ENCODE measurements at places on chromosomes 2 and 18.

DNA sequence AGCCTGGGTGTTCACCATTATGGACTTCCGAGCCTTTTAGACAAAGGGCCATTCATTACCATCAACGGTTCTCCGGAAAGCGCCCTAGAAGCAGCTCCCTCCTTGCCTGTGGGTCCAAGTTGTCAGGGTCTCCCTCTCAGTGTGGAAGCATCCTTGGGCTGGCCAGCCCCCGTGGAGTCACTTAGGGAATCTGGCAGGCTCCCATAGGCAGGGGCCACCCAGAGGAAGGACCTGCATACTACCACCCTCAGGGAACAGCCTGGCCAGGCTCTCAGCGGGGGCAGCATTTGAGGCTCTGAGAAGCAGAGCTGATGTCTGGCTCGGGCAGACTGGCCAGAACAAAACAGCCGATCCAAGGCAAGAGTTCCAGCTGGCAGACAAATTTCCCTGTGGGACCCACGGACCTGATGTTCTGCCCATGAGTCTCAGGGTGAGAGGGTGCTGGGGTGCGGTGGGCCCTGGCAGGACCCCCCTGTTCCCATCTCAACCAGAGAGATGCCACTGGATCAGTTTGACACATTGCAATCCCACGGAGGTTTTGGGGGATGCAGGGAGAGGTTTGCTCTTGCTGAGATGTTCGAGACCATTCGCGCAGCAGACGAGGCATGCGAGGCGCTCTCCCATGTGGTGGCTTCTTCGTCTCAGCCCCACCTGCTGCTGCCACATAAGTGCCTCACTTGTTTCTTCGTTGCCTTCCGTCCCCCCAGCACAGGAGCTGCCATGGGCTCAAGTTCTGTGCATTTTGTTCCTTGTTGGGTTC, 56.9 kb downstream of the ACKR3 start:
- no peak for DNase-seq

DNA sequence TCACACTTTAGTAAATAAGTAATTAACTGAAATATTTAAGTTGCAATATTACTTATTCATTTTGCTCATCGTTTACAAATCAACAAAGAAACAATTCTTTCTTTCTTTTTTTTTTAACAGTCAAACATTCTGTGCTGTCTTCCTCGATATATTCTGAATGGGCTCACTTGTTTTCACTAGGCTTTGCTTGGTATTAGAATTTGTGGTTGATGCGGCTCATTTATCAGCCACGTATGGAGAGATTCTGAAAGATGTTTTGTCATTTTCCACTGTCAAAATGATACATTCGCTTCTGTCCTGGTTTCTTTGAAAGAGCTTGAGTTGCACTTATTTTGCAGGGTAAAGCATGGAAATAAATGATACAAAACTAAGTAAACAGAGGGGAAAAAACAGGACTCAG, 323.7 kb downstream of the LRRTM1 start:
- no peak for DNase-seq

- DNase-seq: no peak
These were observed 39.3 kb downstream of the SALL3 start for GRCh38 chr18:79018911-79019310.

GRCh38 chr2:84823229-84823628, 57.7 kb downstream of the TRABD2A start:
- no peak for DNase-seq

GRCh38 chr2:20449501-20450200, 2.8 kb downstream of the RHOB start:
- no peak for DNase-seq

DNA sequence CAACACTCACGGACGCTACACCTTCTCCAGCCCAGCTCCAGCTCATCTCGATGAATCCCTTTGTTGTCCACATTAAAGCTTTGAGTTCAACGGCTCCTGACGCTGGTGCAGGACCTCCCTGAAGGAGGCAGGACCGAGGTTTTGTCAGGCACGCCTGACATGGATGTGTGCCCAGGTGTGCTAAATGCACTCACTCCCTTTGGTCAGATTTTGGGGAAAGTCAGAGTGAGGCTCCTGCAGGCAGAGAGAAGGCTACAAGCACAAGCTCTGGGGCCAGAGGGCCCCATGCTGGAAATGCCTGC, 78.6 kb downstream of the NDUFA10 start:
- DNase-seq: no peak

DNA sequence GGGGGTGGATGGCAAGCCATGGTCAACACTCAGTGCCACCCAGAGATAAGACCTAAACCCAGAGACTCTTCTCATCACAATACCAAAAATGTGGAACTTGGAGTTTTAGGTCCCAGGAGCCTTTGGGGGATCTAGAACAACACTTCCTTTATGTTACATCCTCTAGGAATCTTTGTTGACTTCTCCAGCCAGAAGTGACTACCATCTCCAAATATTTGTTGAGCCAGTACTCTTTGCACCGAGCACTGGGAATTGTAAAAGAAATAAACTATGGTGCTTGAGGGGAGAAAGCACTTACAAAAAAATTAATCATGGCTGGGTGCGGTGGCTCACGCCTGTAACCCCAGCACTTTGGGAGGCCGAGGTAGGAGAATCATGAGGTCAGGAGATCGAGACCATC, 120.0 kb upstream of the TMEM200C start:
- DNase-seq: no peak

DNA sequence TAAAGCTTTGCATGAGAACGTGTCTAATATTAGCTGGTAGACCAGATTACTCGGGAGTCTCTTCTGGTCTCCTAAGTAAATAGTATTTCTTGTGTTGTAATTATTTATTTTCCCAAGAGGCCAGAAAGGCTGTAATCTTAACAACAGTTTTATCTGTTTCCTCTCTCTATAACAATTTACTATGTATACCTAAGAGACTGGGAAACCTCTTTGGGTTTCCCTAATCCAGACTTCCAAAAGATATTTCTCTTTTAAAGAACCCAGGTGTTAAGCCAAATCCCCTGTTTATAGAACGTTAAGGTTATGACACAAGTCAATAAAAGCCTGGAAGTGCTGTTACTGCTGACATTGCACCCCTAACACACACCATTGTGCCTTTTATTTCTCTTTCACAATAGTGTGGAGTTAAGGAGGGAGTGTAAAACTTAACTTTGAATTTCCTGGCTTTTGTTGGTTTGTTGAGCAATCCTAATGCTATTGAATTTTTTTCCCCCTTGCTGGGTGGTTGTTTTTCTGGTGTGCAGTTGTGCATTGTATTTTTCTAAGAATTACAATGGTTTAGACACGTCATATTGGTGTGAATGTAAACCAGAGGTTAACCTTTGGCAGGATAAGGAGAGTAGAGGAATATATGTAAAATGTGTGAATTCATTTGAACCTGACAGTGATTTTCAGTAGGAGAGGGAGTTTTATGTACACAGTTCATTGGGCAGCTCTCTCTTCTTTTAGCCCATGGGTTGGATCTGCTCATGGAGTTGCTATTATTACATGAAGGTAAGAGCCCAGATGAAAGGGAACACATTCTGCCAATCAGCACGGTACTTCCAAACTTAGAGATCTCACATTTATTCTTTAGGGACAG, 192.8 kb downstream of the MTX2 start:
- no peak for DNase-seq

DNA sequence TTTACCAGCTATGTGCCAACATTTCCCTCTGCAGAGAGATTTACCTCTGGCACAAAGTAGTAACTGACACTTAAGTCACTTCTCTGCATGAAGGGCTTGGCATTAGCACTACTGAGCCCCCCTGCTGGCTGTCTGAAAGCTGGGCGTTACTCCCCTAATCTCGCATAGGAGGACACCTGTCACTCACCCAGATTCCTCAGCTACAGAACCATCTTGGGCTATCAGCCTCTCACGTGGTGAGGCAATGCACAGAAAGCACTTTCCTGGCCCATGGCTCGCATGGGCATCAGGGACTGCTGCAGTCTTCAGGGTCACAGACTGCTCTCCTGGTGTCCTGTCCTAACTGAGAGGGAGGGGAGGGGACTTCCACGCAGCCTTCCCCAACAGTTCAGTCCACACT, 12.0 kb downstream of the SERPINE2 start:
- no peak for DNase-seq

DNA sequence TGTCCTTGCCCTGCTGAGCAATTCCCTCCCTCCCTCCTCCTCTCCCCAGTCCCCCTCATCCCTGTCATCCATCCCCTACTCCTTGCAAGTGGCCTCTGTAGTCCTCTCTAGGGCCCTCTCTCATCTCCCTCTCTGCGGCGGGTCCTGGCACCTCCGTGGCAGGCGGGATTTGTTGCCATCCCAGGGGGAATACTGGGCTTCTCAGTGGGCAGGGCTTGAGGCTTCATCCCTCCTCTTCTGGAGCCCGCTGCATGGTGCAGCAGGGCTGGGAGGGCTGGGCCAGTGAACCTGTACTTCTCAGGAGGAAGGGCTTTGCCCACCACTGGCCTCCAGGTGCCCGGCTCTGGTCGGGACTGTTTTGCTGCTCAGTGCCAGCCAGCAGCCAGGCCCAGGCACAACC, 216.2 kb downstream of the TFCP2L1 start:
- no peak for DNase-seq

- DNase-seq: no peak
These were observed 28.3 kb upstream of the GYPC start for GRCh38 chr2:126627643-126628042.

DNA sequence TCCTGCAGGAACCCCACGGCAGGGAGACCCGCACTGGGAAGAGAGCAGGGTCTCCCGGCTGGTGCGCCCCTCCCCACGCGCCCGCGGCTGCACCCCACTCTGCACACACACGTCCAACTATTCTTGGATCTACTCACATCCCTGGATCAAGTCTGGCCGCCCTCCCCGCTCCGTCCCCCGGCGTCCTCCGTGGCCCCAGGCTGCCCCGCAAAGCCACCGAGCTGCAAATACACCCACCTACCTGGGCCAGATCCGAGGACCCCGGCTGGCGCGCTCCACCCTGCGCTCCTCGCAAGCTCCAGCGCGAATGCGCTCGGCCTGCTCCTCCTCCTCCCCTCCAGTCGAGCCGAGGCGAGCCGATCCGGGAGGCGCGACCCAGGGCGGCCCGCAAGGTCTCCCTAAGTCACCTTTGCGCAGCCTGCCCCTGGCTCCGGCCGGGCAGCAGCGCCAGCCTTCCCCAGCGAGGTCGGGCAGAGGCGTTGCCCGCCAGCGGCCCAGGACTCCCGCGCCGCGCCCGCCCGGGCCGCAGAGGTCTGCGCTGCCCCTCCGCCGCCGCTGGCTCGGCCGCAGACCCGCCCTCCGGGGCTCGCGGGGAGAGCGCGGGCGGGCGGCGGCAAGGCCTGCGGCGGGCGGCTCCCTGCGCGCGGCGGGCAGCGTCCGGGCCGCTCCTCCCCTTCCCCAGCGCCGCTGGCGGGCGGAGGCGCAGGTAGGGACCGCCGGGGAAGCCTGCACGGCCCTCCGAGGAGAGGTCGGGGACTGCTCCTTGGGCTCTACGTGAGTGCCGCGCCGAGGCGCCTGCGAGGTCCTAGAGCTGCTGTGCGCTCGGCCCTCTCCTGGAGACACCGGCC, 126.0 kb downstream of the OSBPL1A start:
- DNase-seq: peak; percentile 58
